ENCODE measurements at places on chromosomes 7 and 10. TPM values are rescaled to one million over a fixed set of nuclear protein-coding genes. Genes with fewer than 3 reads are reported as not detected.

Gene HOXA7
- polyA plus RNA-seq = not detected

Gene CABCOCO1
- not detected for polyA plus RNA-seq

Gene TMEM176A
- polyA plus RNA-seq = 675 TPM

Gene SYT15
- 0.35 TPM for polyA plus RNA-seq

Gene OR2A42
- polyA plus RNA-seq = not detected

Gene PPP1R17
- not detected for polyA plus RNA-seq

Gene CHAT
- polyA plus RNA-seq = not detected

Gene FGFBP3
- 0.08 TPM for polyA plus RNA-seq

Gene KCNMA1
- polyA plus RNA-seq = 6.6 TPM

Gene TWNK
- 1.6 TPM for polyA plus RNA-seq

Gene NPSR1
- not detected for polyA plus RNA-seq

Gene GOLGA7B
- polyA plus RNA-seq = 0.22 TPM

Gene ZNRF2
- 8.8 TPM for polyA plus RNA-seq

Gene TMEM270
- not detected for polyA plus RNA-seq

Gene UPK3B
- polyA plus RNA-seq = 0.08 TPM

Gene NEUROD6
- not detected for polyA plus RNA-seq

Gene PNLIPRP3
- not detected for polyA plus RNA-seq

Gene MRLN
- not detected for polyA plus RNA-seq

Gene PTPN20
- 0.60 TPM for polyA plus RNA-seq

Gene TRIM50
- polyA plus RNA-seq = 1.4 TPM

Gene SPDYE16
- polyA plus RNA-seq = 0.50 TPM

Gene ITPRID1
- not detected for polyA plus RNA-seq

Gene ZNF479
- not detected for polyA plus RNA-seq

Gene IGF2BP3
- 0.23 TPM for polyA plus RNA-seq

Gene TMEM236
- 0.07 TPM for polyA plus RNA-seq

Gene GSTO2
- polyA plus RNA-seq = 1.6 TPM

Gene HMX2
- polyA plus RNA-seq = not detected

Gene MEOX2
- 0.60 TPM for polyA plus RNA-seq

Gene NODAL
- not detected for polyA plus RNA-seq

Gene SEMA4G
- polyA plus RNA-seq = 39.7 TPM

Gene ZYX
- polyA plus RNA-seq = 49.7 TPM

Gene DRGX
- not detected for polyA plus RNA-seq

Gene CXCL12
- 23.8 TPM for polyA plus RNA-seq

Gene FRMPD2
- polyA plus RNA-seq = not detected

Gene OR6B1
- polyA plus RNA-seq = not detected

Gene HILPDA
- polyA plus RNA-seq = 3.9 TPM

Gene STK31
- 0.31 TPM for polyA plus RNA-seq

Gene VSTM2A
- polyA plus RNA-seq = not detected

Gene AKR1C4
- polyA plus RNA-seq = 260 TPM

Gene PPP1R9A
- polyA plus RNA-seq = 0.17 TPM

Gene SPAM1
- polyA plus RNA-seq = not detected

Data from liver (tissue), 10 donors.